Activated B cell treated with CpG ODN at 0.5 μM for 24 hours (primary cell): ENCODE measurements at places on chromosomes 6 and 20.

DNA sequence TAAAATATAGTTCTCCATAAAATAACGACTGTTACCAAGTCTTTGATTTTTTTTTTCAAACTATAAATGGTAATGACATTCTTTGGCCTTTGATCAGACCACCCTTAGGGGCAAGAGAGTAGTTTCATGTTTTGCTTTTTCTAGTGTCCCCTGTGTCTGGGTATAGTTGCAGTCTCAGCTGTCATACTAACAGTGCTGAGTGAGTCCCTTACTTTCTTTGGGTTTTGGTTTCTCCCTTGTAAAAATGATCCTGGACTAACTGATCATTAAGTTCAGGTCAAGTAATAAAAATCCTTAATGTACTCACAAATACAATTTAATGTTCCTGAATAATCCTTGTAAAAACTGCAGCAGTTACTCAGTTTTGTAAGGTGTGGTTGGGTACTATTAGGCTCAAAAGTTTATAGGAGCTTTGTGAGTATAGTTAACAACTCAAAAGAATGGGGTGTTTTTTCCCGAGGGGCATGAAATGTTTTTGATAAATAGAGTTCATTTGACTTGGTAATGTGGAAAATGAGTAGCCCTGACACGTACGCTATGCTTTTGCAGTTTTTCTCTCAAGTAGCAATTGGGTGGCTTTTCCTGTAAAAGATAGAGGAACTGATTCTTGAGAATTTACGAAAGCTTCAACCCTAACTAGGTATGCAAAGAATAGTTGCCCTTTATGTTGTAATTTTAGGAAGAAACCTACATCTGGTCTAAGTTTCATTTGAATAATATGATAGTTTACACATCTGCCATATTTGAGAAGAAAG, 6.2 kb downstream of the PTPN1 start:
- DNase-seq = no peak

DNA sequence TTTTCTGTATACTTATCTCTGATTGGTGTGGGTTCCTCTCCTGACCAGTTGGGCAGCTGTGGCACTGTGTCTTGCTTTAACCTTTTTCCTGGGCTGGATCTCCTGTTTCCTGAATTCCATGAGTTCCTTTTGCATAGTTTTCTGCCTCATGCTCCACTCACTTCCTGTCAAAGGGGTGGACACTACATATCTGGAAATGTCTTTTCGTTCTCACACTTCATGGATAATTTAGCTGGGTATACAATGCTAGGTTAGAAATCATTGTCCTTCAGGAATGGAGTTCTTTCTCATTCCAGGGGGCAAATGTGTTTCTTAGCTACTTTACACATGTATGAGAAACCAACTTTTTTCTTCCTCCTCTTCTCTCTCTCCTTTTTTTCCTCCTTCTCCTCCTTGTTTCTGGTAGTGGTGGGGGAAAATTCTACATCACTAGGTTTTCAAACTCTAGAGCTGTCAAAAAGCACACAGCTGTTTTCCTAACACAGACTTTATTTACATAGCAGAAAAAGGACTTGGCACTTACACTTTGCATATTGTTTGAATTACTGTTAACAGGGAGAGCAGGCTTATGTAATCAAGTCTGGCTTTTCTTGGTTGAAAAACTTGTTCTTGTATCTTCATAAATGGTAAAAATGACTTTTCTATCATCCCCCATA, 9.0 kb upstream of the DDX27 start:
- DNase-seq = no peak

DNA sequence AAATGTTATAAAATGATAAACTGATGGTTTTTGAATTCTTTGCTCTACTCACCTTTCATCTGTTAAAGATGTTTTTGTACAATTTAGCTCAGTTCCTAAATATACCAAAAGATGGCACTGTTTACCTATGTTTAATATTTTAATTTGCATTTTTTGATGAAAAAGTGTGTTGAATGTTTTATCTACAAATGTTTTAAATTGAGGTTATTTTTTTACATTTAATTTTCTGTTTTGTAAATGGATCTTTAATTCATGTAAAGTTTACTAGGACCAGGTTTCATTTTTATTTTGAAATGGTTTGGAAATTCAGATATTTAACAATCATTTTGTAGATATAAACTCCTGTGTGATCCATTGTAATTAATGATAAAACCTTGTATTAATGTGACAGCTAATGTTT, 30.0 kb downstream of the CDKAL1 start:
- DNase-seq = no peak

- DNase-seq = no peak
These were observed 15.2 kb downstream of the RNF8 start for GRCh38 chr6:37368961-37369320.

DNA sequence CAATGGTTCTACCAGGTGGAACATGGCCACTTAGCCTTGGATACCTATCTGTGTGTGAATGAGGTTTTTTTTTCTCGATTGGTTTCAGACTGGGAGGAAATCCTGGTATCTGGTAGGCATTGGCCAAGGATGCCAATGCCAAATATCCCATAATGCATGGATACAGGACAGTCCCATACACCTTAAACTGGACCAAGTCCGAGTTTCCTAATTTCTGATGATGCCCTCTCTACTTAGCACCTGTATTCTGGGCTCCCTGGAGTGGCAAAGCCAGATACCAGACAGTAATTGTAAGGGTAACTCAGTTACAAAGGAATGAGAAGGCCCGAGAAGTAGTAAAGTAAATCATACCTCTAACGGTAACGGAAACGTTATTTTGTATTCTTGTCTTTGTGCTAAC, 17.9 kb downstream of the SNX5 start:
- no peak for DNase-seq

DNA sequence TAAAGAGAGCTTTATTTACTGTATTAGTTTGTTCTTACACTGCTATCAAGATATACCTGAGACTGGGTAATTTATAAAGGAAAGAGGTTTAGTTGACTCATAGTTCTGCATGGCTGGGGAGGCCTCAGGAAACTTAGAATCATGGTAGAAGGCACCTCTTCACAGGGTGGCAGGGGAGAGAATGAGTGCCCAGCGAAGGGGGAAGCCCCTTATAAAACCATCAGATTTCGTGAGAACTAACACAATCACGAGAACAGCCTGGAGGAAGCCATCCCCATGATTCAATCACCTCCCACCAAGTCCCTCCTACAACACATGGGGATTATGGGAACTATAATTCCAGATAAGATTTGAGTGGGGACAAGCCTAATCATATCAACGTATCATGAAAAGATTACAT, 27.2 kb downstream of the ARID1B start:
- no peak for DNase-seq

DNA sequence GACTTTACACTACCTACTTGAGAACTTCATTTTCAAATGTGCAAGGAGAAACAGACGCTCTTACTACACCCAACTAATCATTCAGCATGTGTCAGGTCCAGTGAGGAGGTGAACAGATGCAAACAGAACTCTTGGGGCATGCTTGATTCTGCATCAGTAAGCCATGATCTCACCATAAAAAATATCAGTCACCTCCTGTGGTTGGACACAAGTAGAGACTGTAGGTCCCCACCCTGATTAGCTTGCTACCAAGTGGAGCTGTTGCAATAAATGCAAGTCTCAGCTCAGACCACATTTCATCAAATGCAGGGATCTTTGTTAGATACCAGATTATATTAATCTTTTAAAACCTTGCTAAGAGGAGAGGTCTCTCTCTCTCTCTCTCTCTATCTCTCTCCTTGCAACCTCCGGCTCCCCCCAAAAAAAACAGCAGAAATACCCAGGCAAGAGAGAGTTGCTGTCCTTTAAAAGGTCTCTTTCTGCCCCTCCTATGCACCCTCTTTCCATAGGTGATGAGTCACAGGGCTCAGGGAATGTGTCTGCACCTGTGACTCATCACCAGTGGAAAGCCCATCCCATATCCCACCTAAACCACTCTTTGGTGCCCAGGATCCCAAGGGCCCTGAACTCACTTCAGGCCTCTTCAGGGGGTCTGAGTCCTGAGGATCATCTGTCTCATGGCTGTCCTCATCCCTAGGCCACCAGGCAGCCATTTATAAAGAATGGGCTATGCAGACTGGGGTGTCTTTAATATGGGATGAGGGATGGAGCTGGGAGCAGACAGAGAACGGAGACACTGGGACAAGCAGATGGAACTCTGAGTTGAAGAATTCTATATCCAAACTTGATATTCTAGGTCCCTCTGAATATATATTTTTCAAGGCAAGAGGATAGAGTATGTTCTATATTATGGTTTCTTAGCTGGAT, 154.5 kb downstream of the QRSL1 start:
- no peak for DNase-seq

DNA sequence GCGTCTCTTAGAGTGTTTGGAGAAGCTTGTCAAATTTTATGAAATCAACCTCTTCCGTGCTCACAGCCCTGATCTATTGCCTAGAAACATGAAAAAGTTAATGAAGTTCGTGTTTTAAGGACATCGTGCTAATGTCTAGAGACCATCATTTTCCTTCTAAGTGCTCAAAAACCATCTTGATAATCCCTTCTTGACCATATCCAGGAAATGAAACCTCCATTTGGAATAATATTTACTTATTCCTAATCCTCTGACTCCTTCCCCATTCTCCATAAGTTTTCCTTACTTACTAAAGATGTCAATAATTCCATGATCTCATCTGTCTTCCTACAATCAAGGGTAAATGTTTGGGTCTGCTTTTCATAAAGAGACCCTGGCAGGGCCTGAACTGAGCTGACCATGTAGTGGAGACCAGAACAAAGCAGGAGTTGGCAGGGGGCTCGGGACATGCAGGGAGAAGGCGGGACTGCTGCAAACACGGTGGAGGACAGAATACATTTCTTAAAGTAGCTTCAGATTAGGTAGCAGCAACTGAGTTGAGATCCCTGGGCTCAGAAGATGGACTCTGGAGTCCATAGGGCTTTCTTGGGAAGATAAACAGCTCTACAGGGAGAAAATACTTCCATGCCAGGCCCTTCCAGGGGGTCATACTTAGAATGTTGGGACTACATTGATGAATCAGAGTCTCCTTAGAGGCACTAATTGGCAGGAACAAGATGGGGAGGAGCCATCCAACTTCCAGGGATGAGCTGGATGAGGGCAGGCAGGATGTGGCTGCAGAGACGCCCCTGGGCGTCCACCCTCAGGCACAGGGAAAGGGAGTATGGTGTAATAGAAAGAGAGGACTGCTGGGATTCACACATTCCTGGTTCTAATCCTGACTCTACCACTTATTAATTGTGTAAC, 100.7 kb downstream of the RIN2 start:
- no peak for DNase-seq

DNA sequence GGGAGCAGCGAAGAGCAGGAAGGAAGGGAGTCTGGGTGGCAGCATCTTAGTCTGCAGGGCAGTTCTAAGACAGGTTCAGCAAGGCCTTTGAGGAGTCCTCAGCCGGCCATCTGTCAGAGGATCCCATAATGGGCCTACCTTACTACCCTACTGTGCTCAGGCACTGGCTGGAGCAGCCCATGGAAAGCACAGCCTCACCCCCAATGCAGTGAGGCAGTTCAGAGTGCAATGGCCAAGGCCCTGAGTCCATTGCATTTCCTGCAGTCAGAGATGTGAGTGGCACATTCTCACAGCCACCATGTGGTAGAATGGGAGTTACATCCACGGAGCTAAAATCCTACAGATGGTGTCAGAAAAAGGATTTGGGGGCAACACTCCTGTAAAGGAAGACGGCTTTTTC, 19.4 kb upstream of the OVOL2 start:
- no peak for DNase-seq

GRCh38 chr6:10522929-10523573, 1.9 kb downstream of the GCNT2 start:
- no peak for DNase-seq

DNA sequence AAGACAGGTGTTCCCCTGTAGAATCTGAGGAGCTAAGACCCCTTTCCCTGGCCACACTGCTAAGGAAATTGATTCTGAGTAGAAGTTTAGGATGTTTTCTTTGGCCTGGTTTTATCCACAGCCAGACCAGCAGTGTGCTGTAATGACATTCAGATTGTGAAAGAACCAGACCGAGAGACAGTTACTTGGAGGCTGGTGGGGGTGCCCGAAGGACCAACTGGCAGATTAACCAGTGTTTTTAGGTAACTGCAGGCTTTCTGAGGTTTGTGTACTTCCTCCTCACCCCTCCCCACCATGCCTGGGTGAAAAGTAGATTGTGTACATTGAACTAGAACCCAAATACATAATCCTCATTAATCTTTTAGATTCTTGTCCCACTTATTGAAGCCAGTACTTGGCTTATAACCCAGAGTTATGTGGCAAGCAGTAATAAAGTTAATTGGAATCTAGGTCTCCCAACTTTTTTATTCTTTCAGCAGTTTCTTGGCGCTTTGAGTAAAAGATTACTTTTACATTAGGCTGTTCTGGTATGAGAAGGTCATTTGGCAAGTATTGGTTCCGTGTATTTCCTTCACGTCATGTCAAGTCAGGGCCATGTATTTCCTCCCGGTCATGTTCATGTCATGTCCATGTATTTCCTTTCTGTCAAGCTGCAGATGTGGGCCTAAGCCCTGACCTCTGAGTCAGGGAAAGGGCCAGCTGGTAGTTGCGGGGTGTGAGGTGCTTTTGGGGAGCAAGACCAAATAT, 93.7 kb downstream of the TCP11 start:
- DNase-seq = no peak

DNA sequence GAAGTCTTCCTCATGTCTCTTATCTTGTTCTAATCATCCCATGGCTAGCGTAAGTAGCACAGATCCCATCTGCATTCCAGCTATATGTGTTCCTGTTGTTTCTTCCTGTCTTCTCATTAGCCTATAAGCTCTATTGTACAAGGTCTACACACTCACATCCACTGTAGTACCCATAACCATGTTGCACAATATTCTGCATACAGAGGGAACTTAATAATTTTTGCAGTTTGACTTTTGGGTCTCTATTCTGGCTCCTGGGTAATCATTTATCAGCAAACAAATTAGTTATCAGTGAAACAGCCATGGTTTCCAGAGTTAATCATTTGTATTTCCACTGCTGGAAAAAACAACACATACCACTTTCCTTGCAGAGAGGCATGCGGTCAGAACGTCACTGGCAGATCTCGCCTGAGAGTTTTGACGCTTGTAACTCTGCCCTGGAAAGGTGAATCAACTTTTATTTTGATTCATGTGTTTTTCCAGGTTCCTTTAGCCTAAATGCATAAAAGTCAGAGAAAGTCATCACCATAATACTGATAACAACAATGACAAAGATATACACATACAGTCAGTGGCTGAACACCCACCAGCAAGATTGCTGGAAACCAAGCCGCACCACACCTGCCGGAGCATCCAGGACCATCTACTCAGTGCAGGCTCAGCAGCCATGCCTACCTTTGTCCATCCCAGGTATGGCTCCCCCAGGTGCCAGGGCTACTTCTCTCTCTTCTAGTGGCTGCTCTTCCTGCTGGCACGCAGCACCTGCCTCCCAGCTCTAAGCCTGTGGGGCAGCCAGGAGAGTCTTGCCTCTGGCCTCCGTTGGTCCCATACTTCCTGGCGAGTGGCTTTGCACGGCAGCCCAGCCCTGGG, 158.2 kb downstream of the QRSL1 start:
- no peak for DNase-seq

DNA sequence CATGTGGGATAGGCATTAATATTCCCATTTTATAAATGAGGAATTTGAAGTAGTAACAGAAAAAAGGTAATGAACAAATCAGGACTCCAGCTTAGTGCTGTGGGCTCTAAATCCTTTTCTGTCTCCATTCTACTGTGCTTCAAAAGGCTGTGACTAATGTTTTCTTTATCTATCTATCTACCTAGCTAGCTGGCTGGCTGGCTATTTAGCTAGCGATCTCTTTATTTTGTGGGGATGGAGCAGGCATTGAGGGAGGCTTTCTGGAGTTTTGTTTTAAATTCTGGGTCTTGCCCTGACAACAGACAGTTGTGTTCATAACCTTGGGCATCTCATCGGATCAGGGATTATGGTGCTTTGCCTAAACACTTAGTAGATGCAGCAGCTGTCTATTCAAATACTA, 139.2 kb downstream of the SOX4 start:
- no peak for DNase-seq
